ENCODE measurements at places on chromosomes 7 and 10.
A peak's percentile ranks its signal among the peaks of the same experiment; 100 is the strongest.

- DNase-seq = no peak
Observed at GRCh38 chr7:80060218-80060806, 74.3 kb upstream of the GNAI1 start.

DNA sequence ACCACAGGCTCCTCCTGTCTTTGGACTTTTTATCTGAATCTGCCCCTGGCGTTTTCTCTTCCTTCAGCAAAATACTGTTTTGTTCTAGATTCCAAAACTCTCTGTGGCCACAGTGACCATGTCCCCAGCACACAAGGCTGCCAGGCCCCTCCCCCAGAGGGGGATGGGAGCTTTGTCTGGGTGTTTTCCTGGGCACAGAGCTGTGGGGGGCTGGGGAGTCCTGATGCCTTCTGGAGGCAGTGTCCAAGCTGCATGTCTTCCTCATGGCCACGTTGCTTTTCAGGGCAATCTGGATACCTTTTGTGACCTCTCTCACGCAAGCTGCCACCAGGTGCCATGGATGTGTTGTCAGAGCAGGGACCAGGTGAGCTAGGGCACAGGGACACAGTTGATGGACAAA is 26.2 kb downstream of the ANTXRL start:
- DNase-seq = no peak

GRCh38 chr10:14072541-14072940 is 258.2 kb downstream of the FRMD4A start:
- no peak for DNase-seq

DNA sequence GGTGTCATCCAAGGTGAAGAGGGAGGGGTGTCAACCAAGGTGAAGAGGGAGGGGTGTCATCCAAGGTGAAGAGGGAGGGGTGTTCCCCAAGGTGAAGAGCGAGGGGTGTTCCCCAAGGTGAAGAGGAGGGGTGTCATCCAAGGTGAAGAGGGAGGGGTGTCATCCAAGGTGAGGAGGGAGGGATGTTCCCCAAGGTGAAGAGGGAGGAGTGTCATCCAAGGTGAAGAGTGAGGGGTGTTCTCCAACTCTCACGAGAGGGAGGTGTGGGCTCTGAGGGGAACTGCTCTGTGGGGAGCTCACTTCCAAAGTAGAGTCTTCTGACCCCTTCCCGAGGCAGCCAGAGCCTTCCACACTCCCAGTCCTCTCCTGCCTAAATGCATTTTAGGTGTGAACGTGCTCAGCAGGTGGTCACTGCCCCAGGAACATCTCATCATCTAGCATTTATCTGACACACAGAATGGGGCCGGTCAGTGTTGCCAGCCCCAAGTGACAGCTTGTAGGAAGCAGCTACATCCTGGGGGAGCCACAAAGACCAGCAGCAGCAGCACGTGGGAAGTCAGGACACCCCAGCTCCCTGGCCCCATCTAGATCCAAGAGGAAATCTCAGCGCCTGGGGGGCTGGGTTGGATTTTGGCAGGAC is 323.8 kb downstream of the GLRX3 start:
- DNase-seq = no peak

GRCh38 chr10:132163826-132164515 is 22.8 kb upstream of the DPYSL4 start:
- DNase-seq = peak; percentile 65

- no peak for DNase-seq
Observed at GRCh38 chr10:79092292-79092896, 23.6 kb downstream of the ZMIZ1 start.

DNA sequence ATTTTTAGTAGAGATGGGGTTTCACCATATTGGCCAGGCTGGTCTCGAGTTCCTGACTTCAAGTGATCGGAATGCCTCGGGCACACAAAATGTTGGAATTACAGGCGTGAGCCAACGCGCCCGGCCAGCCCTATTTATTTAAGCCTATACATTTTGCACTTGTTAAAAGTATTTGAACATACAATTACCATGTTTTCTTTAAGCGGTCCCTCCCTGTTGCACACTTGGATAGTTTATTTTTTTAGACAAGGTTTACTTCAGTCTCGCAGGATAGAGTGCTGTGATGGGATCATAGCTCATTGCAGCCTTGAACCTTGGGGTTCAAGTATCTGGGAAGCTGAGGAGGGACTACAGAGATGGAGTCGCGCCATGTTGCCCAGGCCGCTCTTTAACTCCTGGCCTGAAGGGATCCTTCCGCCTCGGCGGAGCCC is 35.7 kb upstream of the SRRM3 start:
- no peak for DNase-seq

Data from chondrocyte (in vitro differentiated cells).